Astrocyte (in vitro differentiated cells and primary cell): ENCODE measurements at places on chromosomes 4 and X.

- DNase-seq: no peak
Measured at GRCh38 chr4:140642674-140643437, 74.1 kb upstream of the UCP1 start.

DNA sequence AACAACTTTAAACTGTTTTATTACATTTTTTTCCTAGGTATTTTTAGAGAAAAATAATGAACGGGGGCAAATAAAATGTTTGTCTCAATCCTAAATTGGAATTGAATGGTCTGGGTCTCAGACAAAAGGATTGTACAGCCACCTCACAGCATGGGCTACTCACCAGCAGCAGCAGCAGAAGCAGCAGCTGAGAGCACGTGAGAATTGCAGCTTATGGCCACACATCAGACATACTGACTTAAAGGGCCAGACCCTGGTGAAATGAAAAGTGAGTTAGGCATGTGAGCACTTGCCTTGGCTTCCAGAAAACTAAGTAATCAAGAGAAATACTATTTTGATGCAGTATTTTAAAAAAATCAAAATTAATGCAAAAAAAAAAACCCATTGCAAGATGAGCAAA, 56.6 kb downstream of the AASDH start:
- DNase-seq: no peak

DNA sequence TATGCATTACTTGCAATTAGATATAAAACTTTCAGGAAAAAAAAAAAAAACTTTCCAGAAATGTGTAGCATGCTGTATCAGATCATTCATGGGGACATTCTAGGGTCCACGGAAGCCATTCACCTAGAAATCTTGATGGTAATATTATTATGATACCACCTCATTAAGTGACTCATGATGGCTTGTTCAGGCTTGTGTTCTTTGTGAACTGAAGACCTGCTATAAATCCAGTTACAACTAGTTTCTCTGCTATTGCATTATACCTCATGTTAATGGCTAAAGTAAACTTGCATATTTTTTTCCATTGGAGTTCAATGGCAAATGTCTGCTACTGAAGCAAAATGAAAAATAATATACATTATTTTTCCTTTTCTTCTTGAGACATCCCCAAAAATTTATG, 35.3 kb upstream of the PTPN13 start:
- no peak for DNase-seq

DNA sequence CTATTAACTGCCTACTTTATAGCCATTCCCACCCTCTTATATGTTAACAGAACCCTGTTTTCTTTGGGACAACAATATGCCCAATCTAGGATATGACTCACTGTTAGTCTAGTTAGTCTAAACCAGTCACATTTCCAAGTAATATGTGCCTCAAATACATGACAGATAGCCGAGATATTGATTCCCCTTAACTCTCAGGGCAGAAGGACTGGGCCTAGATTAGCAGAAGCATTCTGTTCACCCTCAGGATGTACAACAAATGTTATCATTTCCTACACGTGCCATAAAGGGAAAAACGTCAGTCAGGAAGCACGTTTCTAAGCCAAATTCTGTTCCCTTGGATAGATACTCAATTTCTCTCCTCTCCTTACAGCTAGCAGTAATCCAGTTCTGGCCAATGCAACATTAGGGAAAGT, 114.1 kb downstream of the SLC10A7 start:
- peak; percentile 18 for DNase-seq

DNA sequence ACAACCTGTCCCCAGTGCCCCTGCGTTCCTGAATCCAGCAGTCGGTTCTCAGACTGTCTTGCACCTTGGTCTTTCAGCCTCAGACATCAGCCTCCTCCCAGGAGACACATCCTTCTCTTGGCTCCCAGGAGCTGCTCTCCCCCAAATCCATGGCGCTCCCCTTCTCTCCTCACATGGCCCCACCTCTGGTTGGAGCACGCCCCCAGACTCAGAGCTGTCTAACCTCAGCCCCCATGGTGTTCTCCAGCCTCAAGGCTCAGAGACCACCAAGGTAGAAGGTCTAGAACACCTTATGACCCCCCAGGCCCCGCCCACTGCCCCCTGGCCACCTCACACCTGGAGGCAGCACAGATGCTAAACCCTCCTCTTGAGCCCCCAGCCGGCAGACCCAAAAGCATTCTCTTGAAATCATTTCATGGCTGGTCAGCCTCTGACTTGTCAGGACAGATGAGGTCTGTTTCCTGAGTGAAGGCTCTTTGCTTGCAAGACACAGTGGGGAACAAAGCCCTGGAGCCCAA, 47.9 kb downstream of the ADRA2C start:
- DNase-seq: no peak
